ENCODE measurements at places on chromosomes 12 and 14.

- DNase-seq, result no peak
These were observed 12.5 kb upstream of the INF2 start for GRCh38 chr14:104676694-104677511.

DNA sequence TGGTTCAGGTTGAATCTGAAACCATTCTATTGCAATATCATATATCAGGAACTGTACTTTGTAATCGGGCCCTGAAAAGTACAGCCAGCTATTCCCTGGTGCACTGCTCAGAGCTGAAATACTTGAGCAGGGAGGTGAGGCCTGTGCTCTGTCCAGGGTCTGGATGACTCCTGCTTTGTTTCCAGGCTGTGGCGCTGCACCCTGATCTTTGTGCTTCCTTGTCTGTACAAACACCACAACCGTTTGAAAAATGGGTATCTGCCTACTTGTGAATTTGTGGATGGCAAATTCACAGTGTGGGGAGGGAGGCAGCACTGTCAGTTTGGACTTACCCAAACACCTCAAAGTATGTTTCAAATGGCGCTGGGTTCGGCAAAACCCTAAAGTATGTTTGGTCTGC, 155.4 kb upstream of the FAR2 start:
- no peak for DNase-seq

DNA sequence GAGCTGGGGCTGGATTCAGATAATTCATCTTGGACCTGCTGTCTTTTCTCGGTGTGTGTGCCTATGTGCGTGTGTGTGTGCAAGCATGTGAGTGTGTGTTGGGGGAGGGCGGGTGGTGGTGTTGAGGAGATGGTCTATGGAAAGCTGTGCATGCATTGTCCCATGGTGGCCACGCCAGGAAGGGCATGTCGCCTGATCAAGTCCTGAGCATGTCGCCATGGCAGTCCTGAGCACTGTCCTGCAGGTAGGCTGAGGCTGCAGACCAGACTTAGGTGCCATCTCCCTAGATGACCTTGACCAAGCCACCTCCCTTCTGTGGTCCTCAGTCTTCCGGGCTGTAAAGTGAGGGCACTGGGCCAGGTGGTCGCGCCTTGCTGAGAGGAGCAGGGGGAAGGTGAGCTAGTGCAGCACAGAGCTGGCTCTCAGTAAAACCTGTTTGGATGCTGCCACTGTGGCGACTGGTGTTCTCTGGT, 81.4 kb downstream of the PAPOLA start:
- no peak for DNase-seq

GRCh38 chr12:54463034-54463433, 10.4 kb downstream of the GTSF1 start:
- DNase-seq, result no peak

DNA sequence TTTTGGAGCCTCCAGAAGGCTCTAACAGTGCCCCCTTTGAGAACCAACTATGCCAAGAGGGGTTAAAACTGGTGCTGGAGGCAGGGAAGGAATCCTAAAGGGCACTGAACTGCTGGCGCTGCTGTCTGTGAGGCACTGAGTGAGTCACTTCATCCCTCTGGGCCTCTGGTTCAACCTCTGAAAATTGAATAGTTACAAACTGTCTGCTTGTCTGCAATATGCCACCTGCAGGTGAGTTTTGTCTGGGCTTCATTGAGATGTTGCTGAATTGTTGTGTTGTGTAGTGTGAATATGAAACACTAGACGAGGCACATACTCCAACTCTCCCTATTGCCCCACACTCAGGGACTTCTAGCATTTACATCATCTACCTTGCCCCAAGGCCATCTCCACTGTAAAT, 68.0 kb downstream of the GRIN2B start:
- no peak for DNase-seq

- DNase-seq, result no peak
These were observed 55.1 kb downstream of the CALM1 start for GRCh38 chr14:90451961-90452360.

GRCh38 chr12:774051-774614, 21.8 kb downstream of the WNK1 start:
- no peak for DNase-seq

GRCh38 chr14:80764921-80765507, 176.5 kb downstream of the CEP128 start:
- DNase-seq, result no peak

DNA sequence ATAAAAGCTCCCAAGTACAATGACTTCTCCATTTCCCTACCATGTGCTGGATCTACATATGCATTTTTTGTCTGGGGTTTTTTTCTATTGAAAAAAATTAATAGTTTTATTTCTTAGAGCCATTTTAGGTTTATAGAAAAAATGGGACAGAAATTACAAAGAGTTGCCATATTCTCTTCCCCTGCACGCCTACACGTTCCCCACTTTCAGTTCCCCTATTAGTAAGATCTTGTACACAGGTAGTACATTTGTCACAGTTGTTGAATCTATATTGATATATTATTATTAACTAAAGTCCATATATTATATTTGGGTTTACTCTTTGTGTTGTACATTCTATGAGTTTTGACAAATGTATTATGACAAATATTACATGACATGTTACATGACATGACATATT, 35.7 kb downstream of the SIX6 start:
- DNase-seq, result no peak

DNA sequence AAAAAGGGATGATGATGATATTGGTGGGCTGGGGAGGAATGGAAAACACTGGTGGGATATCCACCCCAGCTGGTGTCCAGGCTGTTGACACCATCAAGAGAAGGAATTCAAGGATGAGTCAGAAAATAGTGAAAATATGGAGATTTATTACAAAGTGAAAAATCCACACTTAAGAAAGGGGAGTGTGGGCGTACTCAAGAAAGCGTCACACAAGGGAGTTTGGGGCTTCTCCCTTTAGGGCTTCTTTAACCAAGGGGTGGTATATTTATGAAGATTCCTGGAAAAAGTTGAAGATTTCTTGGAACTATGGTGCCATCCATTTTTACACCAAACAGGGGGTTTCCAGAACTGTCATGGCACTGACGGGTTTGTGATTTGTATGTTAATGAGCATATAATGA, 63.1 kb upstream of the ARID2 start:
- DNase-seq, result no peak

- DNase-seq, result no peak
These were observed 8.3 kb upstream of the PRKAG1 start for GRCh38 chr12:49026678-49027480.

GRCh38 chr14:70052990-70053389, 135.8 kb downstream of the SLC8A3 start:
- DNase-seq, result no peak

GRCh38 chr14:58805605-58806409, 168.0 kb downstream of the DACT1 start:
- DNase-seq, result no peak

DNA sequence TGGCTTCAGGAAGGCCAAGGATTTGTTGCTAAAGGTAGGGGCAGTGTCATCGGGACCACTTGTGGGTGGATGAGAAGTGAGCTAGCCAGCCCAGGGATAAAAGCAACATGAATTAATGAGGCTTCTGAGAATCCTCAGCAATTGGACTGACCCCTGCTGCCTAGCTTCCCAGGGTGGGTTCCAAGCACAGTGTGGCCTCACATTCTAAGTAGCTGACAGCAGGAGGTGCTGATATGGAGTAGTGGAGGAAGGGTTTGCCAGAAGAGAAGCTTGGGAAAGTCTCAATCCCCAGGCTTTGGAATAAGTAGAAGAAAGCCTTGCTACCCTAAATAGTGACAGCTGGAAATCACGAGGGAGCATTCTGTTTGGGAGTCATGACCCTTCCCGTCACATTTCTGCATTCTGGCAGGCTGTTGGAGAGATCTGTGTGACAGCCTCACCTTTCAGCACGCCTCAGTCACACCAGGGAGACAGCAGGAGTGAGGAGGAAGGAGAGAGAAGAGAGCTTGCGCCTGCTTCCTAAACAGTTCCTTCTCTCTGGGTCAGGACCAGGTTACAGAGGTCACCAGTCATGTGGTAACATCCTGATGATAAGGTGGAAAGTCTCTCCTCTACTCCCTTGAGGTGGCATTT, 31.2 kb downstream of the DACT1 start:
- DNase-seq, result no peak

- no peak for DNase-seq
These were observed 11.6 kb upstream of the CHFR start for GRCh38 chr12:132899033-132899432.

DNA sequence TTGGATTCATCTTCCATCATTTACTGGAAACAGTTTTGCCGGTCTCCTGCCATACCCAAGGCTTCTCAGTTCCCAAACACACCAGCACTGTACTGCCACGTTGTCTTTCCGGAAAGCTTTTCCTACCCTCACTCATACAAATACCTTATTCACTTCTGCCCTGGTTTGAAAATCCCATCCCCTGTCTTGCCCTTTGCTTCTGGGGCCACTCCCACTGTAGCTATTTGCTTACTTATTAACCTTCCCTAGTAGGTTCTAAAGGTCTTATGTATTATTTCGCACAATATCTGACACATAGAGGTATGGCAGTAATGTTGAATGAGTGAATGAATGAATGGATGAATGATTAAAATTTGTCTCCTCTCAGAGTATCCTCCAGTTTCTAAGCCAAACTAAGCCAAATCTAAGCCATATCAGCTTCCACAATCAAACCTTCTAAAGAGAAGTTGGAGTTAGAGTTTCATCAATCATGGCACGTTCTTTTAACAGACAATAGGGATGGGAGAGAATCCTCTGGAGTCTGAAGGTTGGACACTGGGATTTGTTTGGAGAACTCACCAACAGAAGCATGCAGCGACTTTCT, 18.6 kb downstream of the TSPAN8 start:
- DNase-seq, result no peak

DNA sequence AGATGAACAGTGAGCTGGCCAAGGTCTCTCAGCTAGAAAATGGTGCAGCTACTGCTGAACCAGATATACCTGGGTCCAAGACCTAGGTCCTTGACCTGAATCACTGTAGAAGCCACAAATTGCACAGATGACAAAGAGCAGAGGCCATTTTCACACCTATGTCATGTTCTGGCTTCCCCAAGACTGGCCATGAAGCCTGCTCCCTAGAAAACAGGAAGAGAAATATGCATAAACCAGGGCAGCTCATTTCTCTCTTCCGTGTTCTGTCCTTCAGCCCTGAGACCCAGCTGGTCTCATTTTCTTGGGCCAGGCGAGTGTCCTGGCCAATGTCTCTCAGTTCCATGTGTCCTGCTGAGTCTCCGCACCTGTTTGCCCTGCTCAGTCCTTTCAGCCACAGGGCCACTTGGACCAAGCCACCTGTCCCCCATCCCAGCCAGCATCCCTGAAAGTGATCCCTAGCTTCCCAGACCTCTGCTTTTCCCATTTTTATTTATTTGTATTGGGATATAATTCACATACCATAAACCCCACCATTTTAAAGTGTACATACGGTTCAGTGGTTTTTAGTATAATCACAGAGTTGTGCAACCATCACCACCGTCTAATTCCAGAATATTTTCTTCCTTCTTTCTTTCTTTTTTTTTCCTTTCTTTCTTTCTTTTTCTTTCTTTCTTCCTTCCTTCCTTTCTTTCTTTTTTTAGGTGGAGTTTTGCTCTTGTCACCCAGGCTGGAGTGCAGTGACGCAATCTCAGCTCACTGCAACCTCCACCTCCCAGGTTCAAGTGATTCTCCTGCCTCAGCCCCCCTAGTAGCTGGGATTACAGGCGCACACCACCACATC, 27.0 kb downstream of the P2RX7 start:
- DNase-seq, result no peak

DNA sequence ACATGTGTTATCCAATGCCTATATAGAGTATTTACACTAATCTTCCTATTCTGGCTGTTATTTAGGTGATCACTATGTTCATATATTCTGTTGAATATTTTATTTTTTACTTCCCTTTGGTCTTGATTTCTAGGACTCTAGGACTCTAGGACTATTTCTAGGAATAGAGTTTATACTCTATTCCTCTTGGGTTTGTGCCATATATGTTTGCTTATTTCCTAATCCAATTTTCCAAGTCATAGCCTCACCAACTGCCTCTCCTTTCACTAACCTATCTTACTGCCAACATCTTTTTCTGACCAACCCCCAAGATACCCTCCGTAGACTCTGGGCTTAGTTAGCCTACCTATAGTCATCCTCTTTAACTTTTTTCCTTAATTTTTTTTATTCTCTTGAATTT, 28.5 kb downstream of the ARF6 start:
- DNase-seq, result no peak

DNA sequence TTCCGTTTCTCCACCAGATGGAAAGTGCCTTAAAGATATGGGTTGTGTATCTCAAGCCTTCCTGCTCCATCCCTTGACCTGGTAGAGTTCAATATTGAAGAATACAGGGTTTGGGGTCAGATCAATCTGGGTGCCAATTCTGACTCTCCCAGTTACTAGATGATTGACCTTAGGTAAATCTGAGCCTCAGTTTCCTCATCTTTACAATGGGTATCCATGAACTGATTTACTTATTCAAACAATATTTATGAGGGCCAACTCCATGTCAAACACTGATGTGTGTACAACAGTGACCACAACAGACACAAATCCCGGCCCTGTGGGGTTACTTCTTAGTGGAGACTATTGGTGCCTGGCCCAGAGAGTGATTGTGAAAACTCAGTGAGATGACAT, 7.5 kb upstream of the FAIM2 start:
- no peak for DNase-seq

DNA sequence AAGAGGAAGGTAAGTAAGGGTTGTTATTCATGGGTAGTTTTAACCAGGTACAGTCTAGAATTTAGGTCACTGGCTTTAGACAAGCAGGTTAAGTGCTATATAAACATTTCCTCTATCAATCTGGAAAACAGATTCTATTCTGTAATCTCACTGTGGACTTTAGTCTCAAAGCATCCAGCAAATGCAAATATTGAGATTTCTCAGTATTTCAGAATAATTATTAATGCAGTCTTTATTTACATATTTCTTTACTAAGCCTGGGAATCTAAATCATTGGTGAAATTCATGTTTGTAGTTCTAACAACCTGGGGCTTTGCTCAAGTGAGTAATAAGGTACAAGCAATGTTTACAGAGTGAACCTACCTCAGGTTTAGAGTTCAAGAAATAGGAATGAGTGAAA, 61.9 kb downstream of the SLC41A2 start:
- no peak for DNase-seq

DNA sequence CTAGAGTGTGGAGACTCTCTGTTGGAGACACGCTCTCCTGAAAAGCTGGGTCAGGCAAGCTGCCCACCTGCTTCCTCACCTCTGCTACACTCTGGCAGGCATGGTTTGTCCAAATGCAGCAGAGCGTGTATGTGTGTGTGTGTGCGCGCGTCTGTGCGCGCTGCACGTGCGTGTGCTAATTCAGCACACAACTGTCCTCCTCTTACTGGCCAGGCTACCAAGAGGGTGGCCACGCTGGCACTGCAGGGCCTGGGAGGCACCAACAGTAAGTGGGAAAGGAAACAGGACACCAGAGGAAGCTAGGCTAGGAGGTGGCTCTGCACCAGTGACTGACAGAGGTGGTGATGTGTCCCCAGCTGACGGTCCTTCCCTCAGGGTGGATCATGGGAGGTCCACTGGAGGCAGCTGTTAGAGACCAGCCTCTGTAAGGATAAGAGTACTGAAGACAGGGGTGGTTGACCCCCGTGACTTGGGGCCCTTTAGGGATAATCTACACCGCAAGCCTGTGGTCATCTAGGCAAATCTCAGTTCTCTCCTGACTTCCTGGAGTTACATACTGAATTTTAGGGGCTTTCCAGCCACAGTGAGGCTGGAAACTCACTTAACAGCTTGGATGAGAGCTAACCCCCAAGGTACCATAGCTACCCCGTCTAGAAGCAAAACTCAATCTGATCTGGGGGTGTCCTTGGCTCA, 15.6 kb upstream of the TFCP2 start:
- no peak for DNase-seq

All from stimulated activated CD8-positive, alpha-beta memory T cell treated with anti-CD3 and anti-CD28 coated beads, Interleukin-2, amount 100 ng/mL, for 1 hour (primary cell).